ENCODE measurements at places on chromosomes 13 and 19.
A peak's percentile ranks its signal among the peaks of the same experiment; 100 is the strongest.

DNA sequence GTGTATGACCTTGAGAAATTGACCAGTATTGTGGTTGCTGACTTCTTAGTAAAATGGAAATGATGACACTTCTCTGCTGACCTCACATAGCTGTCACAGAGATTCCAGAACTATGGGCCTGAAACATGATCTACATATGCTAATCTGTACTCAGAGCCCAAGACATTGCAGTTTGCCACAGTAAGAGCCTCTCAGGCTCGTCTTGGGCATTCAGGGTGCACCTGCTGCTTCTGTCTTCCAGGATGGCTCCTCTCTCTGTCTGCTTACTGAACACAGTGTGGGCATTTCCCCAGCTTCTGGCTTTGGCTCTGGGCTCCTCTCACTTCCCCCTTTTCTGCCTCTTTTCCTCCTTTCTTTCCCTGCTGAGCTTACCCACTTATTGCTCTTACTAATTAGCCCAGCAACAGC is 22.3 kb upstream of the SLC46A3 start:
- DNase-seq, result no peak

- DNase-seq, result no peak
Observed at GRCh38 chr13:39811696-39812095, 156.2 kb downstream of the COG6 start.

DNA sequence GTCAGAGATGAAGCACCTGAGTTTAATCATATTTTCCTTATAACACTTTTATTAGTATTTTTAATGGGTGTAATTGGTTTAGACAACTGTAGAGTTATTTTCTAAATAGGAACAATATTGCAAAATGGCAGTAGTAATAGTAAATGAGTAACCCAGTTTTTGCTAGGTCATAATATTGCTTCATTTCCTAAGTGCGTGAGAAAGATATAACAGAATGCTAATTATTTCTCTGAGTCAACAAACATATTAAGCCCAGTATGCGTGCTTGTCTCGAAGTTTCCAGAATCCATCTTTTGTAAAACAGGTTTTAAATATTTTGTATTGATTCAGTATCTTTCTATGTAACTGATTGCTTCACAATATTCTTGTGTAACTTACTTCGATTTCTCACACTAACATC is 315.3 kb downstream of the MYO16 start:
- DNase-seq, result no peak

GRCh38 chr13:104779311-104779993 is 1713.2 kb upstream of the SLC10A2 start:
- no peak for DNase-seq

- peak; percentile 37 for DNase-seq
Observed at GRCh38 chr19:947707-948539, 22.1 kb downstream of the ARID3A start.

DNA sequence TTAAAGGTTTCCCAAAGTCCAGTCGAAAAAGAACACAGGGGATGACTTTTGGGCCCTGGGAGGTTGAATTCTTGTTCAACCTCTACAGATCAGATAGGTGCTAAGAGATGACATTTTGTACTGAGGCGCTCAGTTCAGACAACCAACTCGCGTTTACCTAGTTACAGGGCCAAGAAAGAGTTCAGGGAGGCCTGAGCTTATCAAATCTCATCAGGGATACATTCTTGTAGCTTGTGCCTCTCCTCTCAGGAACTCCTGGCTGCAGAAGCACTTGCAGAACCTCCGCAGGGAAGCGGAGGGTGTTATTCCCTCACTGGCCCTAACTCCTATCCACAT is 825 bp downstream of the ZNF776 start:
- no peak for DNase-seq

DNA sequence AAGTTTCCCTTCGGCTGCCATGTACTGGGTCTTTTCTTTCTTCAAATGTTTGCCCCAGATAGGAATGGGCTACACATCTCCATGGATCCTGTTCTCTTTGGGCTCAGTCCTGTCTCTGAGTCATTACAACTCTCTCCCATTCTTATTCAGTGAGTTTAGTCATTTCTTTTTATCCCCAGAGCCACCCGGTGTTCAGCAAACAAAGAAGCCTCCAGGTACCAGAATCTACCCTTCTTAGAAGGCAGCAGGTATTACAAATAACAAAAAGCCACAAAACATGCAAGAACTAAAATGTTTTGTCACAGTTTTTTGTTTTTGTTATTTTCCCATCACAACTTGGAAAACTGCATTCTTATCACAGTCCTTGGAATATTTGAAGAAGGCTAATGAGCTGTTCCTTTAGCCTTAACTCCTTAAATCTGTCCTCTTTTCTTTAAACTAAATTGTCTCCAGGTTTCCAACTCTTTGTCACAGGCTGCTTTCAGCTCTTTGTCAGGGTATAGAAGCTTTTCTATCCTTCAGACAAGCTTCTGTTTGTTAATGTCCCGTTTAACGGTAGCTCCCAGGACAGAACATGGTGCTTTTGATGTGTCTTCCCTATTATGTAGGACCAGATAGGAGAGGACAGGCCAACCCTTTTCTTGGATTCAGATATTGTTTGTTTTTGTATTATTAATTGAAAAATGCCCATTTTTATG is 215.5 kb upstream of the HTR2A start:
- DNase-seq, result no peak

DNA sequence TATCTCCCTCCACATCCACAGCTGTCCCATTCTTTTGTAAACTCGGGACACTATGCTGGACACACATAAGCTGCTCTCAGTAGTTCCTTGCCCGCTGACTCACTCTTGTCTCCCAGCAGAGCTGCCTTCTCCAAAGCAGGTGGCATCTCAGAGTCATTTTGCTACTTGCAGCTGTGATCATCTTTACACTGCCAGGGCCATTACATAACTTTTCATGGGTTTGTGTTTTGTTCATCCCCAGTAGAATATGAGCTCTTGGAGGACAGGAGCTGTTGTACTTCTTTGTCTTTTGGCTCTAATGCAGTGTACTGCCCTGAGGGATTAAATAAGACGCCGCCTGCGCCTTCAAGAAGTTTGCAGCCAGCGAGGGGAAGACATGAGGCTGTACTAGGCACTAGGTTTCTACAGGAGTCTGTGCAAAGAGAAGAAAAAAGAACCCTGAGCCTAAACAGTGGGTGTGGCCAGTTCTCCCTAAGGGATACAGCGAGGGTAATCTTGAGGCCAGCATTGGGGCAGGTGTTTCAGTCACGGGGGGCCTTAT is 40.8 kb upstream of the GPR183 start:
- no peak for DNase-seq

- DNase-seq, result no peak
Observed at GRCh38 chr13:21100994-21101757, 39.8 kb upstream of the LATS2 start.

DNA sequence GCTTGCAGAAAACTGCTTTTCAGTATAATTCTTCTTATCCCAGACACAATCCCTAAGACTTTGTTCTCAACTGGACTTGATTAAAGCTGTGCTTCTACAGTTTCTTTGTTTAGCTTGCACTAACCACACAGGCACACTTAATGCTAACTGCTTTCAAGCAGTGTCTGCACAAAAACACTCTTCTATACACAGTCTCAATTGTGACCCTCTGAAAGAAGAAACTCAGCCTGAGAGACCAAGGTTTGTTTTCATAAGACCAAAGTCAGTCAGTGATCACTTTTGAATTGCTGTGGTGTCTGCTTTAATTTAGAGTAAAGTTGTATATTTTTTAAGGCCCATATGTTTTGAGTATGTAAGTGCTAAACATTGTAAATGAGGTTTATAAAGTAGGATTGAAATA is 431.2 kb downstream of the KCTD12 start:
- DNase-seq, result no peak

DNA sequence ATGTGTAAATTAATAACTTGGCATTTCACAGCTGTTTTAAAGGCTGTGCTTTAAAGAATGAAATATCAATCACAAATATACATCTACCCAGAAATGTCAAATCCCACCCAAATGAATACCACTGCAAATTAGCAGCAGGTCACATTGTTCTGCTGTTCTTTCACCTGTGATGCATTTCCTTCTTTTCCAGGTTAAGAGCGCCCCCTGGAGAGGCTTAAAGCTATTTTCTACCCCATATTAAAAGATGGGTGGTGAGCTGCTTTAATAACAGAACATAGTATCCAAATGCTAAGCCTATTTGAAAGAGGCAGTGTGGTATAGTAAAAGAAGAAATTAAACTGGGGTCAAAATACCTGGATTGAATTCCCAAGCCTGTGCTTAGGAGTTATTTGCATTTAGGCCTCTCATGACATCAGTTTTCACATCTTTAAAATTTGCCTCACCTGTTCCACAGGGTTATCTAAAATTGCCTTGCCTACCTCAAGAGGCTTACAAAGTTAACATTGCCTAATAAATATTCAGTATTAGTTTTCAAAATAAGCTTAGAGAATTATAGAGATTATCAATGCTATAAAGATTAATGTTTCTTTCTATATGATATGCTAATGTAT is 396.9 kb upstream of the SLITRK5 start:
- no peak for DNase-seq

- no peak for DNase-seq
Observed at GRCh38 chr13:27043013-27043412, 128.6 kb downstream of the USP12 start.

- peak; percentile 92 for DNase-seq
Observed at GRCh38 chr13:73715114-73715910, 418.9 kb downstream of the KLF12 start.

GRCh38 chr19:23283925-23284324 is 33.7 kb upstream of the ZNF724 start:
- DNase-seq, result peak; percentile 54

DNA sequence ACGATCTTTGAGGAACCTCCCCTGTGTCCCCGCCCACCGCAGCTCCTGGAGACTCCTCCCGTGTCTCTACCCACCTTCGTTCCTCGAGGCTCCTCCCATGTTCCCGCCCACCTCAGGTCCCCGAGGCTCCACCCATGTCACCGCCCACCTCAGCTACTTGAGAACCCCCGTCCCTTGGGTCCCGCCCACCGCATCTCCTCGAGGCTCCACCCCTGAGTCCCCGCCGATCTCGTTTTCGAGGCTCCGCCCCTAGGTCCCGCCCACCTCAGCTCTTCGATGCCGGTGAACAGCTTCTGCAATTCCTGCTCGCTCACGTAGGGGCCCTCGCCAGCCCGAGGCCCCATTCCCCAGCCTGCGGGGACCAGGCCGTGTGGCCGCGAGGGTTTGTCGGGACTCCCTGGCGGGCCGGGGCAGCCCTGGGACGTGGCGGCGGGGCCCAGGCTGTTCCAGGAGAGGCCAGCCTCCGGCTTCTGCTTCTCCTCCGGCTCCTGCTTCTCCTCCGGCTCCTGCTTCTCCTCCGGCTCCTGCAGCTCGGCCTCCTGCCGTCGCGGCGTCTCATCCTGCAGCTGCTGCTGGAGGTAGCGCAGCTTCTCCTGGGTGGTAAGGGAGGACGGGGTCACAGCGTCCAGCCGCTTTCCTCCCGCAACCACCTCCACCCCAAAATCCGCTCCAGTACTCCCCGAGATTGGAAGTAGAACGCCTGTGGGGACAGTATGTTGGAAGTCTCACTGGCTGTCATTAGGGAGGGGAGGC is 16.7 kb downstream of the TSKS start:
- peak; percentile 72 for DNase-seq

GRCh38 chr13:78659732-78660494 is 958 bp upstream of the OBI1 start:
- DNase-seq, result peak; percentile 11

GRCh38 chr13:60617991-60618733 is 221.1 kb downstream of the TDRD3 start:
- DNase-seq, result no peak

DNA sequence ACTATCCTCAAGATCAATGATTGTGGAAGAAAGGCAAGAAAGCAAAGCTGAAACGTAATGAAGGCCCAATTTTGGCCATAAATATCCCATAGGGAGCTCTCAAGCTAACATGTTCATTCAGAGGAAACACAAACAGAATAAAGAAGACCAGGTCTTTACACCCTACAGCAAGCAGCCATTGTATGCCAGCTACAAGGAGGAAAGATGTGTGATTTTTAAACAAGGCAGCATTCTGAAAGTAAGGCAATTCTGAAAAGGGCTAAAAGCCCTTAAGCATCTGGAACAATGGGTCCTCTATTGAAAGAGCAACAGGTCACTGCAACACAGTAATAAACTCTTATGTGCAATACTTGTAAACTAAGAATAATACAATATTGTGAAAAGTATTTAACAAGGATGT is 1002.4 kb downstream of the SLITRK1 start:
- no peak for DNase-seq

- no peak for DNase-seq
Observed at GRCh38 chr19:11210656-11210928, 13.2 kb upstream of the KANK2 start.

GRCh38 chr19:400976-401865 is 7.7 kb downstream of the C2CD4C start:
- no peak for DNase-seq

DNA sequence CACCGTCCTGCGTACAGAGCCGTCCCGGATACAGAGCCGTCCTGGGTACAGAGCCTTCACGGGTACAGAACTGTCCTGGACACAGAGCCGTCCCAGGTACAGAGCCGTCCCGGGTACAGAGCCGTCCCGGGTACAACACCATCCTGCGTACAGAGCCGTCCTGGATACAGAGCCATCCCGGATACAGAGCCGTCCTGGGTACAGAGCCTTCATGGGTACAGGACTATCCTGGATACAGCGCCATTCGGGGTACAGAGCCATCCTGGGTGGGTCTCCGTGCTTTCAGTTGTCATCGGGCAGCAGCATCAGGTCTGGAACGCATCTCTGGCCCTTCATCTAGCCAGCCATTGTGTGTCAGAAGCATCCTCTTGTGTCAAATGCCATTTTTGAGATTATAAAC is 222.3 kb upstream of the SOX1 start:
- DNase-seq, result no peak

GRCh38 chr19:1265615-1266128 is 3.5 kb upstream of the CIRBP start:
- DNase-seq, result peak; percentile 50

DNA sequence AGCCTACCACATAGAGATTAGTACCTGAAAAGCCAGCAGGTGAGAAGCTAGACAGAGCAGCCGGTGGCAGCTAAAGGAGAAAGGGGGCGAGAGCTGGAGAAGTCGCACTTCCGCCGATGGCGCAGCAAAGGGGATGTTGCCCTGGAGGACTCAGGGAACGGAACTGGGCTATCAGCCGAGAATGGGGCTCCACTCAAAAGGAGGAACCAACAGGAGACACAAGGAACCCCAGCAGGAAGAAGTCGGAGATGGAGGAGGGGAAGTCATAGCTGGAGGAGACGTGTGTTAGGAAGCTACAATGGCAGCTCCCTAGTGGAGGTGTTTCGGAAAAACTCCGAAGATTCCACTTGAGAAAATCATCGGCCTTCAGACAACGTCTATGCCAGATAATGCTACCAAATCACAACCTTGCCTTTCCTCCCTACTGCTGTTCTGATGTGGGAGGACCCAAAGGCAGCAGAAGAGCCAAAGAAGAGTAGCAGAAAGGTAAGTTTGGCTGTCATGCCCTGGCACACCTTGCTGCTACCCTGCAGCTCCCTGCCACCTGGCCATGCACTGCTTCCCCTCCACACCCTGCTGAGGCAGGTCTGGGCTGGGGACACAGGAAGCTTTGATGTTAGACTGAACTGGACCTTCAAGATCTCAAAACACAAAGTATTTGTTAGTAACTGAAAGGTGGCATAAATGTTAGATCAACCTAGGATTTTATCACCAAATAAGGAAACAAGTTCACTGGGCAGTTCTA is 127.9 kb downstream of the DLEU7 start:
- DNase-seq, result no peak

- DNase-seq, result no peak
Observed at GRCh38 chr13:109939838-109940237, 153.5 kb upstream of the IRS2 start.

Data from CD4-positive, alpha-beta T cell treated with Interferon alpha-2 for 1 hour (primary cell).